SHP77 treated with DMSO at 0.1 percent for 48 hours (cell line): ENCODE measurements at places on chromosomes 2 and 18.

- no peak for DNase-seq
These were observed 61.3 kb upstream of the SH3RF3 start for GRCh38 chr2:109067631-109068125.

DNA sequence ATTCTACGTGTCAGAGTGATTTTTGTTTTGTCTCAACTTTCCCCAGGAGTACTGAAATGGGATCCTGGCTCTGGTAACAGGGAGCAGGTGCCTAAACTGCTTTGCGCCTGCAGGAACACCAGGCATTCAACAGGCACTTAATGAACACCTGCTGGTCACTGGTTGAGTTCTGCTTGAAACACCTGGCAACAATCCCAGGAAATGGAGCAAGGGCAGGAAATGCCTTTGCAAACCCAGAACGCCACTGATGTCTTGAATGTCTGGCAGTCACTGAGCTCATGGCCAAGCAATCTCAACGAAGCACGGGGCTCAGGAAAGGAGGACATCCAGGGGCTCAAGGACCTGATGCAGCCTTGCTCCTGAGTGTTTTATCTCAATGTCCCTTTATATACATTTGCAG lies 360.0 kb upstream of the RAB6C start:
- peak; percentile 71 for DNase-seq

DNA sequence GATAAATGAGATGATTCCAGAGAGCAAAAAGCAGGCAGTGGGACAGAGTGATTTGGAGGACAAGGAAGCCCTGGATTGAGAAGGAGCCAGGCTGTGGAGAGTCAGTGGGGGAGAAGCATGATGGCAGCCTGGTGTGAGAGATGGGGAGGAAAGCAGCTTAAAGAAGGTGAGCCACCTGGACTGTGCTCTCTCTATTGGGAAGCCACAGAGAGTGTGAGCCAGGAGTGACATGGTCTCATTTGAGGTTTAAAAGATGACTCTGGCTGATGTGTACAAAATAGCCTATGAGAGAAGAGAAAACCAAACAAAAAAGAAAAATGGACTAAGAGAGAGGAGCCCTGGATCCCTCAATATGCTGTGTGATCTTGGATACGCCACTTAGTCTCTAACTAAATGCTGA lies 12.9 kb upstream of the EPAS1 start:
- no peak for DNase-seq

DNA sequence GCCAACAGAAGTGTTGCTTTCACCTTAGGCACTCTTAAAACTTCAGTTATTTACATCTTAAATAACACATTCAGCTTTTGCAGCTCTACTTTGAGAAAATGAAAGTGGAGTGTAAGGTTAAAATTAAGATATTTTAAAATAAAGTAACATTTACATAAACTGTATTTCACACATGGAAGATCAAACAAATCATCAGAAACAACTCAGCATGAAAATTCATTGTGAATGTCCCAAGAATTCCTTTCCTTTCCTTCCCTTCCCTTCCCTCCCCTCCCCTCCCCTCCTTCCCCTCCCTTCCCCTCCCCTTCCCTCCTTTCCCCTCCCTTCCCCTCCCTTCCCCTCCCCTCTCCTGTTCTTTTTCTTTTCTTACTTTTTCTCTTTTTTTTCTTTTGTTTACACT lies 238.0 kb upstream of the DOK6 start:
- DNase-seq = no peak

DNA sequence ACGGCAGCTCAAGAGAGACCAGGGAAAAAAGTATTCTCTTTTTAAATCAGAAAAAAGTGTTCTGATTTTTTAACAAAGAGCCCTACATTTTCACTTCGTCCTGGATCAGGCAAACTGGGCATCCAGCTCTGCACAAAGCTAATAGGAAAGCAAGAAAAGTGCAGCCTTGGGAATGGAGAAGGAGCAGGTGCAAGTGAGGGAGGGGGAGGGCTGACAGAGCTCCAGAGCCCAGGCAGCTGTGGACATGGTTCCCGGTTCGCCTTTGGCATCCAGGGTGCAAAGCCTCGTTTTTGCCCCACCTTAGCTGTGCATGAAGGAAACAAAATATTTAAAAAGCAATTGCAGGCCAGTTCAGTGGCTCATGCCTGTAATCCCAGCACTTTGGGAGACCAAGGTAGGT lies 82.2 kb downstream of the FAM124B start:
- DNase-seq = no peak

DNA sequence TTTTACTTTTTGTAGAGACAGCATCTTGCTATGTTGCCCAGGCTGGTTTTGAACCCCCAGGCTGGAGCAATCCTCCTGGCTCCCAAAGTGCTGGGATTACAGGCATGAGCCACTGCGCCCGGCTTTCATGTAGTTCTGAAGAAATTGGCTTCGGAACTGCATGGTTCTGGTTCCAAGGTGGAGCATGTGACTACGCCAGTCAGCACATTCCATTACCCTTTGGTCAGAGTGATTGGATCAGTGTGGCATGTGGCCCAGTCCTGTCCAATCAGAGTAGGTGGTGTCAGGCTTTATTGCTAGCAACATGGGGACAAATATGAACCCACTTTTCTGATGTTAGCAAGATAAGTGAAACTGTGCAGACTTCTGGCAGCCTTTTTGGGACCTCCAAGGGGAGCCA lies 16.3 kb upstream of the ATOH8 start:
- no peak for DNase-seq

DNA sequence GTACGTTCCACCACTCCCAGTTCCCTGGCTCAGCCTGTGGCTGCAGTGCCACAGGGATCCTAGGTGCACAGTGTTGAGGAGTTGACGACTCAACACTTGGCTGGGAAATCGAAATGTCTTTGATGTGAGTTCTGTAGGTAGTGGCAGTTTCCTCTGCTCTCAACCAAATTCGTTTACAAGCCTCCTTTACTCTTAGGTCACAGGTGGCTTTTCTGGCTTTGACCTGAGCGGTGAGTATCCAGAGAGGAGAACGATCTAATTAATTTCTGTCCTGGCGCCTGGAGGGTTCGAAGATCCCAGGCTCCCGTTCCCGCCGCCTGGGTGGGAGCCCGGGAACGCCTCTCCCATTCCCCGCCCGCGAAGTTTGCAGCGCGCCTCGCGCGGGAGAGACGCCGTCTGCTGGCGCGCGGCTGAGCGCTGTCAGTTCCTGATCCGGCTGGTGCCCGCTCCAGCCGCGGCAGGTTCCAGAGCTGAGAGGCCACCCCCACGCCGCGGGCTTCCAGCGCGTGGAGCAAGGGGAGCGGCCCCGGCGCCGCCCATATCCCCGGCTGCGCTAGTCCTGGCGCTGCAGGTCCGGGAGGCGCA lies at the start of gene LAMA3:
TSS of gene LAMA3 (plus strand) at position 423 of the 585 bp plus-strand sequence. CDS start 231 bp downstream, outside the sequence.
- no peak for DNase-seq

- no peak for DNase-seq
These were observed 41.2 kb downstream of the COMMD1 start for GRCh38 chr2:61946666-61947065.

GRCh38 chr2:106577255-106577651 lies 90.1 kb downstream of the CD8B2 start:
- DNase-seq = no peak

DNA sequence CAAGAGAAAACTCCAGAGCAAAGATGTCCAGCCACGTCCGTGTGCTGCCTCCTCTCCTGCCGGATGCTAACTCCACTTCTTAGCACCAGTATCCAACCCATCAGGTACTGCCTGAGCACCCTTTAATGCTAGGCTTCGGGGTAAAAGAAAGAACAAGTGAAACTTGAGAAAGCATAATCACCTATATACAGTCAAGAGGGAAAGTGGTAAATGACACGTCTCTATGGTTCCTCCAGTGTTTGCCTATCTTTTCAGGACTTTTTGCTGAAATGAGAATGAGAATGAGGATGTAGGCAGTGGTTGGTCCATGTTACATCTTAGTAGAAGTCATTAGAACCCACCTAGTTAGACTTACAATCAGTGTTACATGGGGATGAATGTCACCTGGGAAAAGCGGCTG lies 47.9 kb downstream of the EPHA4 start:
- DNase-seq = no peak

- no peak for DNase-seq
These were observed 72.6 kb downstream of the AGAP1 start for GRCh38 chr2:235566415-235566814.

DNA sequence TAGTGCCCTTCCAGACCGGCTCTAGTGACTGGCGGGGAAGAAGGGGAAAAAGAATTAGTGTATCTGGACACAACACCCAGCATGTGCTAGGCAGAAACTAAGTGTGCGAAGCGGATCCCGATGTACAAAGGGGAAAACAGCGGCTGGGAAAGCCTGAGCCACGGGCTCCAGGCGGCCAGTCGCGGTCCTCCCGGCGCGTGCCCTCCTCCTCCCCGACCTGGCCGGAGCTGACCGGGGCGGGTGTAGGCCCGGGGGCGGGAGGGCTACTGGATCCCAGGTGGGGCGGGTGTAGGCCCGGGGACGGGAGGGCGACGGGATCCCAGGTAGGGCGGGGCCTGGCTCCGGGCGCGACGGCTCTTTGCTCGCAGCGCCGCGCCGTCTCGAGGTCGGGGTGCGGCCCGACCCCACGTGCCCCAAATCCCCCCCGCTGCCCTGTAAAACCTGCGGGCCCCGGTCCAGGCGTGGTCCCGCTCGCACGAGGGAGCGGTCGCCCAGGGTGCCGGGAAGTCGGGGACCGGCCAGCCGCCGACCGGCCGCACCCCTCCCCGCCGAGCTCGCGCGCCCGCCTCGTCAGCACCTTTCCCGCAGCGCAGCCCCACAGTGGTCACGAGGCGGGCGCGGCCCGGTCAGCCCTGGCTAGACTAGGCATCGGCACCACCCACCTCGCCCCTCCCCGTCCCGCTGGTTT lies 48.8 kb downstream of the C2orf42 start:
- no peak for DNase-seq

GRCh38 chr18:44286049-44286448 lies 394.6 kb upstream of the SETBP1 start:
- DNase-seq = no peak

GRCh38 chr2:240995041-240996021 lies 3.1 kb upstream of the SNED1 start:
- no peak for DNase-seq

- DNase-seq = no peak
These were observed 47.0 kb upstream of the ST3GAL5 start for GRCh38 chr2:85935746-85936208.
